ENCODE measurements at places on chromosomes 5 and 9.

GRCh38 chr9:104240890-104241289 lies 146.8 kb downstream of the SMC2 start:
- DNase-seq: no peak
- no peak overlapping the region for H3K4me3 ChIP-seq

DNA sequence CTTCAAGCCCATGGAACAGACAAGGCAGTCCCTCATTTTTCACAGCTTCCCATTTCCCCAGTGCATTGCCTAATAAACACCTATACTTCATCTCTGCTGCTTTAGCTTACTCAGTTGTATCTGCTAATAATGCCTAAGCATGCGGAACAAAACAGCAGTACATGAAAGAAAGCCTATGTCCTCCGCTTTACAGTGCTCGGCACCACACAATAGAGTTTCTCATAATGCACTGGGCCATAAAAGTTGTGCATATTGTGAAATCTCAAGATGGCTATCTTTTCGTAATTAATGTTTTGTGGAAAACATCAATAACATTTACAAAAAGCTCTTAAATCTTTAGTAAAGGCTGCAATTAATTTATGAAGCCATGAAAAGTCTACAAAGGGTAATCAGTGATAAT lies 69.3 kb downstream of the DENND1A start:
- H3K36me3 ChIP-seq: peaks cover 27% of the 10 kb centered on the region
- DNase-seq: no peak
- H3K27me3 ChIP-seq: no peaks in the 10 kb centered on the region
- no peak overlapping the region for H3K27ac ChIP-seq

GRCh38 chr9:86281593-86282076 lies 703 bp downstream of the ISCA1 start:
- peak overlapping the region; percentile 99 for H3K27ac ChIP-seq
- peak overlapping the region; percentile 82 for H3K4me3 ChIP-seq
- peak; percentile 84 for DNase-seq
- H3K36me3 ChIP-seq: peaks cover 48% of the 10 kb centered on the region
- H3K27me3 ChIP-seq: no peaks in the 10 kb centered on the region

DNA sequence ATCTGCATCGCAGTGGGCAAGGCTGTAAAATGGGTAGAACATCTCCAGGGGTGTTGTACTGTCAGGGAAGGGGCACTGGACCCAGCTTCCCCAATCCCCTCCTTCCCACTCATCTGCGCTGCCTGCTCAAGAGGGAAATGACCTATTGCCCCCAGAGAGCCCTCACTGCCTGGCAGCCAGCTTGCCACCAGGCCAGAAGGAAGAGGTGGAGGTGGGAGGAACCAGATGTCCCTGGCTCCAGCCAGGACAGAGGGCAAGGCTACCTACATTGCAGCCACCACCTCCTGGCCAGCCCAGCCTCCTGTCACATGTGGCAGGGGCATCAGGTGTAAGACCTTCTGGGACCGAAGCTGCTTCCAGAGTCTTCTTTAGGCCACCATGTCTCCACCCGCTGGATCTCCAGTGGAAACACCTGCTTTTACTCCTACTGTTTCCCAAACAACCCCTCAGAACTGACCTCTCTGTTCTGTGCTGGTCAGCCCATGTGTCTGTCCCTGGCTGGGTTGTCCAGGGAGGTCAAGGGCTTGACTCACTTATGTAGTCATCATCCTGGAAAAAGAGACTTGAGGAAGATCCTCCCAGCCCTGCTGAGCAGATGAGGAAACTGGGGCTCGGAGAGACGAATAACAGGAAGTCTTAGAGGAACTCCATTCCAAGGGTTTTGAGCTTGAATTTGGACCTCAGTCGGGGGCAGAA lies 42.3 kb downstream of the JADE2 start:
- DNase-seq: no peak
- H3K4me1 ChIP-seq: peaks cover 14% of the 10 kb centered on the region
- H3K27ac ChIP-seq: peak overlapping the region; percentile 90
- H3K36me3 ChIP-seq: peaks cover 96% of the 10 kb centered on the region
- H3K27me3 ChIP-seq: no peaks in the 10 kb centered on the region

DNA sequence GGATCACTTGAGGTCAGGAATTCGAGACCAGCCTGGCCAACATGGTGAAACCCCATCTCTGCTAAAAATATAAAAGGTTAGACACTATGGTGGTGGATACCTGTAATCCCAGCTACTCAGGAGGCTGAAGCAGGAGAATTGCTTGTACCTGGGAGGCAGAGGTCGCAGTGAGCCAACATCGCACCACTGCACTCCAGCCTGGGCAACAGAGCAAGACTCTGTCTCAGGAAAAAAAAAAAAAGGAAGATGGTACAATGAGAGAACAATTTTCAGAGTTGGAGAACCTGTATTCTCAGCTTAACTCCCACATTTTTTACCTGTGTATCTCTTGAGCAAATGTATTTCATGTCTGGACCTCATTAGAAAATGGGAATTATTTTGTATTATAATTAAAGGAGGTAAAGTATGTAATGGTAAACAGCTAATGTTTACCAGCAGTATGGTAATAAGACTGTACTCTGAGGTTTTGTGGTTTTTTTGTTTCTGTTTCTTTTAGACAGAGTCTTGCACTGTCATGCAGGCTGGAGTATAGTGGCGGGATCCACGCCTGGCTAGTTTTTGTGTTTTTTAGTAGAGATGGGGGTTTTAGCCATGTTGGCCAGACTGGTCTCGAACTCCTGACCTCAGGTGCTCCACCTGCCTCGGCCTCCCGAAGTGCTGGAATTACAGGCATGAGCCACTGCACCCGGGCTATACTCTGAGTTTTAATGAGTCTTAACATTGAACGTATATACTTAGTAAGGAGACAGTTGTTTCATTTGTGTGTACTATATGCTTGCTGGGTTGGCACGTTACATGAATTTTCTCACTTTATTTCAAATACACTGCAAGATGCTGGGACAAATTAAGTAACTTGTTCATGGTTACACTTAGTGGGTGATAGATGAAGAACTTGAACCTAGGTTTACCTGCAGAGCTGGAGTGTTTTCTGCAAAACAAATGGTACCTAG lies 16.2 kb downstream of the UHRF2 start:
- H3K27ac ChIP-seq: peak overlapping the region; percentile 77
- peak overlapping the region; percentile 36 for H3K4me3 ChIP-seq
- no peaks in the 10 kb centered on the region for H3K27me3 ChIP-seq
- peak; percentile 38 for DNase-seq

DNA sequence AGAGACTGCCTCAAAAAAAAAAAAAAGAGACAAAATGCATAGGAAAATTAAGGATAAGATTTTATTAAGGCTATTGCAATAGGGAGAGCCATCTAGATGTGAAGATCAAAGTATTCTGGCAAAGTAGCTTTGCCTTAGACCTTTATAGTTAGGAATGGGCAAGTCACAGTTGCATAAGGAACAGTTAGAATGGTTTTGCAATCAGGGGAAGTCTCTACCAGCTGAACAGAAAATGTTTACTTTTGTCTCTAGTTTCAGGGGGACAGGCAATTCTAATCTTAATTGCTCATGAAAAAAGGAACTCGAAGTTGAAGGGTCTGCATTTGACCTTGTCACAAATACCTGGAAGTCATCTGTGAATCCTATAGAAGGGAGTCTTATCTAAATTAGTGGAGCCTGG lies 13.1 kb upstream of the ATP6V1G1 start:
- no peaks in the 10 kb centered on the region for H3K27me3 ChIP-seq
- no peak overlapping the region for H3K27ac ChIP-seq
- H3K4me3 ChIP-seq: no peak overlapping the region
- no peaks in the 10 kb centered on the region for H3K4me1 ChIP-seq
- DNase-seq: no peak

GRCh38 chr5:35369965-35370790 lies 139.9 kb upstream of the PRLR start:
- no peaks in the 10 kb centered on the region for H3K4me1 ChIP-seq
- no peak for DNase-seq
- H3K4me3 ChIP-seq: no peak overlapping the region
- no peak overlapping the region for H3K27ac ChIP-seq
- no peaks in the 10 kb centered on the region for H3K36me3 ChIP-seq

- H3K4me1 ChIP-seq: no peaks in the 10 kb centered on the region
- H3K36me3 ChIP-seq: no peaks in the 10 kb centered on the region
Measured at GRCh38 chr5:106019261-106019660, 1651.5 kb downstream of the EFNA5 start.

- no peak overlapping the region for H3K4me3 ChIP-seq
- no peaks in the 10 kb centered on the region for H3K36me3 ChIP-seq
- H3K27ac ChIP-seq: no peak overlapping the region
Measured at GRCh38 chr5:159342840-159343239, 12.6 kb upstream of the IL12B start.

DNA sequence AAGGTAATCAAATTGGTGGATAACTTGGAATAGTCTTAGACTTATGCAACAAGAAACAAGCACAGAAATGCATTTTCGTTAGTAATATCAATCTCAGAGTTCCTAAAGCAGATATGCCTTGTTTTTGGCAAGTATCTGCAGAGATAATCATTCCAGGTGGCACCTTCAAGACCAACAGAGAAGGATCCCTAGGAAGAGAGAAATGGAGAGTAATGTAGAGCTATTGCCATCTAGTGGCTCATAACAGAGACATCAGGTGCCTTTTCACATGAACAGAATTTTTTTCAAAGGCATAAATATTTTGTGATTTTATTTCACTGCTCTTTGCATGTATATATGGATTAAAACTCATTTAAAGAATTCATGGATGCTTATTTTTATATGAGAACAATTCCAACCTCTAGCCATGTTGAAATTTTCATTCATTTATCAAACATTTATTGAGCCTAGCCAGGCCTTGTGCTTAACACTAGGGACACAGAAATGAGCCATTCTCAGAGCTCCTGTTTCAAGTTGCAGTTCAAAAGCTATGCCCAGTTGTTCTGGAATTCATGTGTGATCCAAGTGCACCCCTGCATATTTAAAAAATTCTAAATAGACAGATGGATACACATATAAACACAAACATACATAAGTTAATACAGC lies 117.5 kb upstream of the OR13F1 start:
- H3K4me3 ChIP-seq: no peak overlapping the region
- no peak for DNase-seq
- no peaks in the 10 kb centered on the region for H3K4me1 ChIP-seq
- H3K27ac ChIP-seq: no peak overlapping the region
- no peaks in the 10 kb centered on the region for H3K36me3 ChIP-seq
- no peaks in the 10 kb centered on the region for H3K27me3 ChIP-seq

DNA sequence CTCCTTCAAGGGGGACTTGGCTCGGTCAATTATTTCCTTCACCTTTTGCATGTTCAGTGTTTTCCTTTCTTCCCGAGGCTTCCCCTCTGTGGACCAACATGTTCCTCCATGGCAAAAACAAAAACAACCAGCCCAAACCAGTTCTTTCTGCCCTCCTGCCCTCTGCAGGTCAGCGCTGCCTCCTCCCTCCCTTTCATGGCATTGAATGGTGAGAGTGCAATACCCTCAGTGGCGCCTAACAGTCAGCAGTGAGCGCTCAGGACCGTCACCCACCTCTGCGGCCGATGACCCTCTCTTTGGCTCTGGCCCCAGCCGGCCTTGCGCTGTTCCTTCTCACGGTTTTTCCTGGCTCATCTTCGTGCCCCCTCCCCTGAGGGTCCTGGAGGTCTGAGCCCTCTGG lies 34.4 kb upstream of the GNE start:
- H3K36me3 ChIP-seq: no peaks in the 10 kb centered on the region
- no peak overlapping the region for H3K4me3 ChIP-seq
- H3K27ac ChIP-seq: no peak overlapping the region
- H3K27me3 ChIP-seq: no peaks in the 10 kb centered on the region

- peaks cover 35% of the 10 kb centered on the region for H3K27me3 ChIP-seq
- H3K36me3 ChIP-seq: no peaks in the 10 kb centered on the region
- H3K27ac ChIP-seq: no peak overlapping the region
- H3K4me3 ChIP-seq: no peak overlapping the region
- DNase-seq: no peak
Measured at GRCh38 chr5:10310066-10310779, 2.5 kb upstream of the CMBL start.

GRCh38 chr9:99038484-99038820 lies 66.5 kb upstream of the TGFBR1 start:
- H3K4me1 ChIP-seq: peaks cover 42% of the 10 kb centered on the region
- H3K27ac ChIP-seq: no peak overlapping the region
- H3K27me3 ChIP-seq: no peaks in the 10 kb centered on the region
- no peak overlapping the region for H3K4me3 ChIP-seq
- no peaks in the 10 kb centered on the region for H3K36me3 ChIP-seq

DNA sequence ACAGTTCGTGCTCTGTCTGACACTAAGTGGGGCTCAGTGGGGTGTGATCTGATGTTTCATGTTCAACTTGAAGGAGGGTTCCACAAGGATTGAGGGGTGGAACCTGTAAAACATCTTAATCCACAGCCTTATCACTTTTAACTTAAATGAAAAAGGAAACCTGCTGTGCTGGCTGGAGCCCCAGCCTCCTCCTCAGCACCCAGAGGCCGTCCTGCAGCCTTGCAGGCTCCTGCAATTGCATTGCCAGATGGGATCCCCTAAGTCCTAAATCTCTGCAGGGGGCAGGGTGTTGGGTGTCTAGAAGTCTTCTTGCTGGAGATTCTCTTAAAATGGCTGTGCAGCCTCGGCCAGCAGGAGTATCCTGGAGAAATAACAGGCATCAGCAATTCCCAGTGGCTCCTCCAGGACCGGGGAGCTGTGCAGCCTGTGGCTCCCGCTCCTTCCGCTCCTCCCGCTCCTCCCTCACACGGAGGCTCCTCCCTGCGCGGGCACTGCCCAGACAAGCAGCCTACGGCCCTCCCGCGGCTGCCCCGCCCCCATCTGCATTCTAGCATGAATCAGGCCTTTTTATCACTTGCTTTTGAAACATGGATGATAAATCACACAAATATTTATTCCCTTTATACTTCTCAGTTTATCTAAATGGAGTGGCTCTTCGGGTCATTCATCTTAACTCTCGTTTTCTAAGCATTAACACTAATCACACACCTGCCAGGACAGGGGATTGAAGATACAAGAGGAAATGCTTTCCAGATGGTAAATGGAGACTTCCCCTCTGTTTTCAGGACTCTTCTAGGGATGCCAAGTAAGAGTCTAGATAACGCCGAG lies 131.0 kb downstream of the ADAMTS16 start:
- no peaks in the 10 kb centered on the region for H3K36me3 ChIP-seq
- no peaks in the 10 kb centered on the region for H3K27me3 ChIP-seq
- H3K4me3 ChIP-seq: no peak overlapping the region
- H3K4me1 ChIP-seq: no peaks in the 10 kb centered on the region

GRCh38 chr5:36228505-36228904 lies 13.2 kb downstream of the NADK2 start:
- H3K4me3 ChIP-seq: no peak overlapping the region
- H3K27me3 ChIP-seq: no peaks in the 10 kb centered on the region
- no peaks in the 10 kb centered on the region for H3K36me3 ChIP-seq
- no peak for DNase-seq
- no peak overlapping the region for H3K27ac ChIP-seq

- H3K27ac ChIP-seq: no peak overlapping the region
- H3K36me3 ChIP-seq: no peaks in the 10 kb centered on the region
- DNase-seq: no peak
- peaks cover 9% of the 10 kb centered on the region for H3K4me1 ChIP-seq
- H3K4me3 ChIP-seq: no peak overlapping the region
Measured at GRCh38 chr9:130167927-130168326, 4.3 kb upstream of the NCS1 start.

- H3K4me3 ChIP-seq: no peak overlapping the region
- peaks cover 2% of the 10 kb centered on the region for H3K4me1 ChIP-seq
- H3K27ac ChIP-seq: no peak overlapping the region
- DNase-seq: no peak
Measured at GRCh38 chr5:132506094-132506692, 15.6 kb upstream of the IRF1 start.

- no peak for DNase-seq
- no peaks in the 10 kb centered on the region for H3K36me3 ChIP-seq
- no peaks in the 10 kb centered on the region for H3K4me1 ChIP-seq
- H3K27me3 ChIP-seq: peaks cover 61% of the 10 kb centered on the region
Measured at GRCh38 chr9:130288926-130289690, 23.5 kb downstream of the HMCN2 start.

- H3K27ac ChIP-seq: no peak overlapping the region
- no peak for DNase-seq
- no peak overlapping the region for H3K4me3 ChIP-seq
- H3K36me3 ChIP-seq: no peaks in the 10 kb centered on the region
- no peaks in the 10 kb centered on the region for H3K4me1 ChIP-seq
Measured at GRCh38 chr5:144328980-144329379, 158.3 kb downstream of the KCTD16 start.

Measured in activated T-cell treated with anti-CD3 and anti-CD28 coated beads, Interleukin-2, amount 50 U/mL, for 24 hours (primary cell).